ENCODE measurements at places on chromosomes 7 and 10.

DNA sequence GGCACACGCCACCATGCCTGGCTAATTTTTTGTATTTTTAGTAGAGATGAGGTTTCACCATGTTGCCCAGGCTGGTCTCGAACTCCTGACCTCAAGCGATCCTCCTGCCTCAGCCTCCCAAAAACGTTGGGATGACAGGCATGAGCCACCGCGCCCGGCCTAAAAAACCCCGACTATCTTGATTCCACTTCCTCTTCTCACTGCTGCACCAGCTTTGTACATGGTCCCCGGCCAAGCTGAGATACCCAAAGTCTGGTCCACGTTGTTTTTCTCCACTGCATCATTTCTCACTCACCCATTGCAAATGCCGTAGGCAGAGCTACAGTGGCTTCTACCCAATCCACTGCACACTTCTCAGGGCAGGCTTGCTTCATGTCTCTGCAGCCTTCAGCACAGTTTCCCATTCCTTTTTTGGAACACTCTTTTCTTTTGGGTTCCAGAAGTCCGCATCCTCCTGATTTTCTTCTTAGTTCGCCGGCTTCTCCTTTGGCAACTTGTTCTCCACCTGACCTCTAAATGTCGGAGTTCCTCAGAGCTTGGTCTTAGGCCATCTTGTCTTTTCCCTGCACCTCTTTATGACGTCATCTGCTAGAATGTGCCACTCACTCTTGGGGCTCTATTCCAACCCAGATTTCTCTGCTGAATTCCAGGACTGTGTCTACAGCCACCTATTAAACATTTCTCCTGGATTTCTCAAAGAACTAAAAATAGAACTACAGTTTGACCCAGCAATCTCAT lies 6.0 kb upstream of the GNB2 start:
- DNase-seq: no peak

GRCh38 chr7:119127706-119128105 lies 903.2 kb downstream of the ANKRD7 start:
- no peak for DNase-seq

DNA sequence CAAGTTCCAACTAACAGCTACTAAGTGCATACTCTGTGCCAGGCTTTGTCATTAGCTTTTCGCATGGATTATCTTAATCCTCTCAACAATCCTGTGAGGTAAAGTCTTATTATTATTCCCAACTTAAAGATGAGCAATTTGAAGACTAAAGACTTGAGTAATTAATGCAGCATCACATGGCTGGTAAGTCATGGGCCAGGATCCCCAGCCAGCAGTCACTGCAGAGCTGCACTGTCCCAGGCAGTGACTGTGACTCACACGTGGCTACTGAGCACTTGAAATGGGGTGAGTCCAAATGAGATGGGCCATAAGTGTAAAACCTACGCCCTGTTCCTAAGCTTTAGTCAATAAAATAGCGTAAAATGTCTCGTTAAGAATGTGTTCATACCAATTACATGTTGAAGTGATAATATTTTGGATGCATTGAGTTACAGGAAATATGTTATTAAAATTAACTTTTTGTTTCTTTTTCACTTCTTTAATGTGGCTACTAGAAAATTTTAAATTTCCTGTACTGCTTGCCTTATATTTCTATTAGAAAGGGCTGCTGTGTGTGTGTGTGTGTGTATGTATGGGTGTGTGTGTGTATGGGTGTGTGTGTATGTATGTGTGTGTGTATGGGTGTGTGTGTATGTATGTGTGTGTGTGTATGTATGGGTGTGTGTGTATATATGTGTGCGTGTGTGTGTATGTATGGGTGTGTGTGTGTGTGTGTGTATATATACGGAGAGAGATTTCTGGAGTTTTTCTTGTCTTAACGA lies 756.3 kb downstream of the AUTS2 start:
- no peak for DNase-seq

DNA sequence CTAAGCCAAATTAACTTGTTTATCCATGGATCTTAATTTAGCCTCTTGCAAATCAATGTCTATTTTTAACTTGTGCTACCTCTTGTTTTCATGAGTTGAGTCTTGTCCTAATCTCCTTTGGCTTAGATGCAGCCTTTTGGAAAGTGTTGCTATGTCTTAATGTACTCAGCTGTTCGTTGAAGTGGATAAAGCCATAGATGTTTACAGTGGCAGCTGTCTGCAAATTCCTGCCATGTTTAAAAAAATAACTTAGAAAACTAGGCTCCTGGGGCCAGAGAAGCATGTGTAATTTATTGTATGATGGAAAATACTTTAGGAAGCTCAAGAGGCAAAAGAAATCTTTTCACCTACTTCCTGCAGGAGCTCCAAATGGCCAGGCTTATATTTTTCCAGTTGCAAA lies 253.1 kb upstream of the RHOBTB1 start:
- DNase-seq: no peak

DNA sequence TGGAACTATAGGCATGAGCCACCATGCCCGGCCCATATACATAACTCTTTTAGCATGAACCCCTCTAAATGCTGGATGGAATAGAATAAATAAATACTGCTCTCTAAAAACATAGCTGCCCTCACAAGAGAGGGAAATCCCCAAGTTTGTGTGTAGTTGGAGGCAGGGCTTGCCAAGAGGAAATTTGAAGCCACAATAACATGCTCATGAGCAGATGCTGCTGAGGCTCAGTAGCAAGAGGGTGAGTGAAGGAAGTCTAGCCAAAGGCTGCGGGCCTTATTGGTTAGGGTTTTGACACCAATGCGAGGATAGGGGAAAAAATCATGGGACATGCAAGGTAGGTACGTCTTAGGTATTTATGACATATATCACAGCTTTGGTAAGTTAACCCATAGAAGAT lies 17.3 kb downstream of the TPK1 start:
- no peak for DNase-seq

- DNase-seq: no peak
These were observed 50.9 kb downstream of the CCDC3 start for GRCh38 chr10:12950583-12951128.

Data from ACHN (cell line).